ENCODE measurements at places on chromosomes 2 and 18. TPM values are rescaled to one million over a fixed set of nuclear protein-coding genes. Genes with fewer than 3 reads are reported as not detected.

GRCh38 chr2:9025746-9026145 is 22.3 kb upstream of the MBOAT2 start:
- no peaks in the 10 kb centered on the region for H3K27me3 ChIP-seq
- H3K27ac ChIP-seq, result no peak overlapping the region
- H3K36me3 ChIP-seq, result no peaks in the 10 kb centered on the region
- peaks cover 5% of the 10 kb centered on the region for H3K4me1 ChIP-seq

DNA sequence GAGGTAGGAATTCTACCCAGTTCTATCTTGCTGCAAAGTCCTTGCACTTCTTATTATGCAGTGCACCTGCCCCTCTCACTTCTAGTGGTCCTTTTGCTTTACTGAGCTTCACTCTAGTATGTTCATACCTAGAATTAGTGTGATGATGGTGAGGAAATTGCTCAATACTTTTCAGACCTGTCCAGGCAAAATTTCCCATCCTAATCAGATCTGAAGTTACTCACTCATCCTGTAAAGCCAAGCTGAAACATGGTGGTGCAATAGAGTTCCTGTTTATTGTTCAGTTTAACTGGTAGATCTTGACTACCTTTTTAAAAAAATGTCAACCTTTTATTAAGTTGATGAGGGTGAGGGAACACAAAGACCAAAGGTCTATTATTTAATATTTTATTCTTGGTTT is 12.6 kb upstream of the FIGN start:
- H3K27ac ChIP-seq, result no peak overlapping the region
- DNase-seq, result no peak
- no peak overlapping the region for H3K4me3 ChIP-seq

DNA sequence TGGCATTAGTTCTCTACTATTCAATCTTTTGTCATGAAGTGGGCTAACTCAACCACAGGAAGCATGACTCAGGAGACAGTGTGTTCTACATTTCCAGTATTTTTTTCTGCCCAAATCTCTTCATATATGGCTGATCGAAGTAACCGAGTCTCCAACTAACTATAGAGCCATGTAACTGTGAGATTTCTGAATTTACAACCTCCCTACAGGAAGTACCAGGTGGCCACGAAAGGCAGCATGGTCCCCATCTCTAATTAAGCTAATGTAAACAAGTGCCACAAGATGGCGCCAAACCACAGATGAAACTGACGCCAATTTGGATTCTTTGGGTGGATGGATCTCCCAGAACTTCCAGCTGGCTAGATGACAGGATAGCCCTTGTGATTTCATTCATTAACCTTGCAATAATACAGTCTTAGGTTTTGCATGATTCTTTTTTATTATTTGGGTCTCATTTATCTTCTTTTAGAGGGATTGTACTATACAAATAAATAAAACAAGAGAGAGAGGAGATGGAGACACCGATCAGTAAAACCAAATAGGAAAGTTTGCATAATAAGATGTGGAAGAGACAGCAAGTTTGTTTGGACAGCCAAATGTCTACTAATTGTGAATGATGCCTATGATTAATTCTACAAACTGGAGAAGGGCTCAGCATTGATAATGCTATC is 18.3 kb upstream of the ARHGAP15 start:
- no peak overlapping the region for H3K27ac ChIP-seq
- no peaks in the 10 kb centered on the region for H3K4me1 ChIP-seq
- no peak overlapping the region for H3K4me3 ChIP-seq
- peak; percentile 88 for DNase-seq
- H3K36me3 ChIP-seq, result no peaks in the 10 kb centered on the region

MBD5 gene
- 32.0 TPM for total RNA-seq

Data from neural progenitor cell (in vitro differentiated cells).